ENCODE measurements at places on chromosomes 3 and 15.

GRCh38 chr3:133880287-133880686 lies 15.4 kb downstream of the RAB6B start:
- DNase-seq: no peak

- DNase-seq: no peak
Measured at GRCh38 chr3:177013681-177014280, 183.5 kb downstream of the TBL1XR1 start.

DNA sequence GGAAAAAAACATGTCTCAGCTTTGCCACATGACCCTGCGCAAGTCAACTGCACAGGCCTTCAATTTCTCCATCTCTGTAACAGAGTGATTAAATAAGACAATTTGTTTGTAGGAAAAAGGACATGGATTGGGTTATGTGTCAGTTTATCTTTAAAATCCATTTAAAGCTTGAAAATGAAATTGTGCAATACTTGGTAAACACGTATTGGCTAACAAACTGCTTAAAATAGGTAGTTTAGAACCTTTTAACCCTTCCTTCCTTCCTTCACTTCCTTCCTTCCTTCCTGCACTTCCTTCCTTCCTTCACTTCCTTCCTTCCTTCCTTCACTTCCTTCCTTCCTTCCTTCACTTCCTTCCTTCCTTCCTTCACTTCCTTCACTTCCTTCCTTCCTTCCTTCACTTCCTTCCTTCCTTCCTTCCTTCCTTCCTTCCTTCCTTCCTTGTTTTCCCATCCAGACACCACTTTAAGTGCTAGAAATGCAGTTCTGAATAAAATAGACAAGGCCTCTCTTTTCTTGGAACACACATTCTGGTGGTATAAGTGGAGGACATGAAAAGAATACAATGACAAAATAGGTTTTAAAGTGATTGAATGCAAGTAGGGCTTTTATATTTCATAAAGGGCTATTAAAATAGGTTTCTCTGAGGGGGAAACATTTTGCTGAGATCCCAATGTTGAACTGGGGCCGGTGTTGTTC lies 130.2 kb upstream of the TP63 start:
- DNase-seq: no peak

DNA sequence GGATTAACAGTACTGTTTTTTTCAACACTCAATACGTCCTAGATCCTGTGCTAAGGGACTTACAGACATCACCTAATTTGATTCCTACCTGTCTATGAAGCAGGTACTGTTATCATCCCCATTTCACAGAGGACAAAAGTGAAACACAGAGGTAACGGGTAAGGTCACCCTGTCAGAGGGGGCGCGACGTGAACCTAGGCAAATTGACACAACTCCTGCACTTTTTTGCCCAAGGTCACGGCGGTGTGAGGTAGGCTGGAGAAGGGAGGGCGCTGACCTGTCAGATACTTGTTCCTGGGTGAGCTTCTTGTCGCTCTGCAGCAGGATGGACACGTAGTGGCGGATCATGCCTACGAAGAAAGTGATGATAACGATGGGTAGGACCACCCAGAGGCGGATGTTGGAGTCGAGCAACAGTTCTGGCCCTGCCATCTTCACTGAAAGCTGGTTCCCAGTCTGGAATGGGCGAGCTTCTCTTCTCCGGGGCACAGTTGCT lies 363 bp downstream of the EMC3 start:
- no peak for DNase-seq

GRCh38 chr3:89682556-89682955 lies 575.1 kb downstream of the EPHA3 start:
- no peak for DNase-seq

DNA sequence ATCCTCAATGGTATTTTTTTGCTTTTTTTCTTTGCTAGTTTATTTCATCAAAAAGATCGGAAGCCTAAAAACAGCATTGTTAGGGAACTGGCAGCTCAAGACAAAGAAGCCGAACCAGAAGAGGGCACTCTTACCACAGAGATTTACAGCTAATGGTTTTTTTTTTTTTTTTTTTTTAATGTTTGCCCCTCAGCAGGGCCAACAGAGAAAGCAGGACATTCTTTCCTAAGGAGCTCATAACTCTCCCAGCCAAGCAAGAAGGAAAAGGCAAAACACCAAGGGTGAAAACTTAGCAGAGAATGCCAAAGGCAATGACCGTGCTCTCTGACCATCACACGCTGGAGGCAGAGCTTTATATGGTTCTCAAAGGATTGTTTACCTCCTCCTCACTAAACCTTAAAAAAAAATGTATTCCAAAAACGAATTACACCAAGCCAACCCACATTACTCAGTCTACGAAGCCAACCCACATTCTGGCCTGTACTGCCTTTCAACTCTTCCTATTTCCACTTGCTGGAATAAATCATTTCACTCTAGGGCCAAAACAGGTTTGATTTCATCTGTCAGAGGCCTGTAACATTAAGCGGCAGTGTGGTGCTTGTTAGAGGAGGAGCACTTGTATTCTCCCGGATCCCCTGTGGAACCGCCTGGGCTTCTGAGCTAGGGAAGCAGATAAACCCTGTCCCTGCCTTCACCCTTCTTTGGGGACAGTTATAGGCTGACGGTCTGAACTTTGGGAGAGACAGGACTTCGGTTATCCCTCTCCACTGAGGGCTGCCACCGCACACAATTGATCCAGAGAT lies 35.6 kb upstream of the GYG1 start:
- DNase-seq: peak; percentile 72

DNA sequence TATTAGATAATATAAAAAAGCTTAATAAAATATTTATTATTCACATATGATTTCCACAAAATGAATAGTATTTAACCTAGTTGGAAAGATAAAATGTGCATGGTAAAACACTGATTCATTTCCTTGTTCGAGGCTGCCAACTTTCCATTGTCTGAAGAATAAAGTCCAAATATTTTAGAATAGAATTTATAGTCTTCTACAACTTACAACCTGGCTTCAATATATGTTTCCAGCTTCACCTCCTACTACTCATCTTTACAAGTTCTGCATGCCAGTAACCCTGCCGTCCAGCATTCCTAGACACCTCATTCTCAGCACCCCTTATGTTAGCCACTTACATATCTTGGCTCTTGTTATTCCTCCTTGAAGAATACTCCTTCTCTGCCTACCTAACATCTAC lies 244.5 kb downstream of the FGF12 start:
- DNase-seq: no peak

DNA sequence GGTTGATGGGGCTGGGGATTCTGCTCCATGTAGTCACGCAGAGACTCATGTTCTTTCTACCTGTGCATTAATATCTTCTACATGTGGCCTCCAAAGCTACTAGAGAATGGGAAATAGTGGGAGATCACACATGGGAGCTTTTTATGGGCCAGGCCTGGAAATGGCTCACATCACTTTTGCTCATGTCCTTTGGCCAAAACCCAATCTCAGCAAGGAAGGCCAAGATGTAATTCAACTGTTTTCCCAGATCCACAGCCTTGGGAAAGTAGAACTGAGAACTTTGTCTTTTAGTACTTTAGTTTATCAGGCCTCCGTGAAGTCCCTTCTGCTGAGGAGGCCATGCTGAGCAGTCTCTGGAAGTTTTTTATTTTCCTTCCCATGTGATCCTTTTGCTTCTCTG lies 73.2 kb upstream of the SLC4A7 start:
- no peak for DNase-seq

DNA sequence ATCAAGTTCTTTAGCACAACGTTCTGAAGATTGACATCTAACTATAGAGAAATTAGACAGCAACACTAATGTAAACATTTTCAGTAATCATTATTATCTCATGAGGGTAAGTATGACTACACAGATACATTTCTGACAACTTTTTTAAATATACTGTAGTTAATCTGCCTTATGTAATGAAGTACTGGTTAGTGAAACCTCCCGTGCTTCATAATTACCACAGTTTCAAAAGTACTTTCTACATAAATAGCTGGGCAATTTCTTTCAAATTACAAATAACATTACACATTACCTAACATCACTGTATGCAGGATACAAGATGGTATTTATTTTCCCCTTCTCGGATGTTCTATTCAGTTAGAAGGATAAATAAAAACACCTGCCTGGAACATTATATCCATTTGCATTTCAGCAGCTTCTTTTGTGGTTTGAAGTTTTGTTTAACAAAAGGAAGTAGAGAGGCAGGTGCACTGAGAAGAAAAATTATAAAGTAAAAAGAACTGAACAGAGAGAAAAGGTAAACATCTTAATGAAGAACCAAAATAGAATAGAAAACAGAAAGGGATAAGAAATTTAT lies 1241.5 kb upstream of the GBE1 start:
- no peak for DNase-seq

DNA sequence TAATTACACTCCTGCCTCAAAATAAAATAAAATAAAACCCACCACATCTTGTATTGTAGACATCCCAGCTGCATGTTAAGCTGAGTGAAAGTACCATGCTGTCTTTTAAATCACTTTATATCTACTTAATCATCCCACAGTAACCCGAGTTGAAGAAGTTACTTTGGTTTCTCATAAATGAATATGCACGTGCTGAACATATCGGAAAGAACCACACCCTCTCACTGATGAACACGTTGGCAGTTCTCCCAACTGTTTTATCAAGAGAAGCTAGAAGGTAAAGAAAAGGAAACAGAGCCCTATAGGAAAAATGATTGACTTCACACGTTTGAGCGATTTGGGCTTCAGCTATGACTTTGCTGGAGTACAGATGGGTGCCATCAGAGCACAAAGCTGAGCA lies 15.9 kb upstream of the TM4SF19 start:
- DNase-seq: no peak

DNA sequence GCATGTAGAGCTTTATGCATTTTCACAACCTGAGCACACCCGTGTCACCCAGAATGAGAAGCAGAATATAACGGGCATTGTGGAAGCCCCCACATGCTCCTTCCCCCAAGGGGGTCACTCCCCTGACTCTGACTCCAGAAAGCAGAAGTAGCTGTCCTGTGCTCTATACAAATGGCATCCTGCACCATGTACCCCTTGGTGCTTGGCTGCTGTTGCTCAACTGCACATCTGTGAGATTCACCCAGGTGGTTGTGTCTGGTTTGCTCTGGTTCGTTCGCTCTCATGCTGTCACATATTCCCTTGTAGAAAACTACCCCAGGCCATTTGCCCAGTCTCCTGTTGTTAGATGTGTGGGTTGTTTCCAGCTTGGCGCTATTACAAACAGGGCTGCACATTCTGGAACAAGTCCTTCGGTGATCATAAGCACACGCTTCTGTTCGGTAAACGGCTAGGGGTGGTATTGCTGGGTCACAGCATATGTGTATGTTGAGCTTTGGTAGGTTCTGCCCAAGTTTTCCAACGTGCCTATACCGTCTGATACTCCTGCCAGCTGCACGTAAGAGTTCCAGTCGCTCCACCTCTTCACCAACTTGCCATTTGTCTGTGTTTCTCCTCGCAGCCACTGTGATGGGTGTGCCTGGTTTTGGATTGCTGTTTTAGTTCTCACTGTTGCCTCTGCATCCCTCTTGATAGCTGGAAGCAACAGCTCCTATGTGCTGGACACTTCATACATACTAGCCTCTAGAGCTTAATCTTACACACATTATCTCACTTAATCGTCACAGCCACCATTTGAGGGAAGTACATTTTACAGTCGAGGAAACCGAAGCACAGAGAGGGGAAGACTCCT lies 65.4 kb upstream of the SLC6A6 start:
- no peak for DNase-seq

DNA sequence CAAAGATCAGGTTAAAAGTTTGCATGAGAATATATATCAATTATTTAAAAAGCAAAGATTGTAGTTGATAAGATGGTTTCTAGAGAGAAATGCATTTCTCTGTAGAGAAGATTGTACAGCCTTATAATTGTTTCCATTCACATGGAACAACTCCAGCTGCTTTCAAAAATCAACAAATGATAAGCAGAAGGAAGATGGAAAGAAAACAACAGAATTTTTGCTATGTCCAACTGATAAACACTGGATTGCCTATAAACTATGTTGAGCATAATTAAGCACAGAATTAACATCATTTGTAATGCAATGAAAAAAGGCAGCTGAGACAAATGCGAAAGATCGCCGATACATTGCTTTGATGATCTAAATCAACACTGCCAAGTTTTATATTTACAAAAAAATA lies 89.0 kb downstream of the C3orf85 start:
- no peak for DNase-seq

DNA sequence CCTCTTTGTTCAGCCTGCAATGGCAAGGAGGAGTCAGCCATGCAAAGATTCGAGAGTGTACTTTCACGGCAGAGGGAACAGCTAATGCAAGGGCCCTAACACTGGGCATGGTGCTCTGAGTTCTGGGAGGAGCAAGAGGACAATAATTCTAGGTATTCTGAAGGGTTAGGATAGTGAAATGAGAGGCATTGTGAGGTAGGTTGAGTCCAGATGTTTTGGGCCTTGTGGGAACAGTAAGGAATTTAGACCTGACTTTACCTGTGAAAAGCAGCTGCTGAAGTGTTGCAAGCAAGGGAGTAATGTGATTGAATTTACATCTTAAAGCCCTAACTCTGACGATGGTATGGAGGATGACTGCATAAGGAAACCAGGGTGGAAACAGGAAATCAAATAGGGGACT lies 211.6 kb downstream of the CNTN3 start:
- DNase-seq: no peak

GRCh38 chr3:87855616-87856015 lies 203.2 kb downstream of the CGGBP1 start:
- DNase-seq: no peak

DNA sequence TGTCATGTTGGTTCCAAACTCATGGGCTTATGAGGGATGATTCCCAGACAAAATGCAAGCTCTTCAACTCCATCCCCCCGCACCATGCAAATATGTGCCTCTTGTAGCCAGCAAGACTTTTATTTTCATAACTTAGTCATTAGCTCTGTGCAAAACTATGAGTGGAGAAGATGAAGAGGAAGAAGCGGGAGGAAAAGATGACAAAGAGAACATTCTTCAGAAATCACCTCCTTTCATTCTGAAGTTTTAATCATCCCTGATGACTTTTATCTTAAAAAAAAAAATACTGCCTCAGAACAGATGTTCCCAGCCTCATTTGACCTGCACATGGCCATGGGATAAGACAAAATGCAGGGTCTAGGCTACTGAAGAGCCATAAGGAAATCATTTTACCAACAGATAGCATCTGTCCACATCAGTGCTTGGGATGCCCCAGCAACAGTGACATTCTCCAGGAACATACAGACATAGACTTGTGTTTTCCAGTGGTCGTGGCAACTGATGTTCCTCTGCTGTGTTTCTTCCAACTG lies 145.5 kb downstream of the WNT5A start:
- DNase-seq: no peak

DNA sequence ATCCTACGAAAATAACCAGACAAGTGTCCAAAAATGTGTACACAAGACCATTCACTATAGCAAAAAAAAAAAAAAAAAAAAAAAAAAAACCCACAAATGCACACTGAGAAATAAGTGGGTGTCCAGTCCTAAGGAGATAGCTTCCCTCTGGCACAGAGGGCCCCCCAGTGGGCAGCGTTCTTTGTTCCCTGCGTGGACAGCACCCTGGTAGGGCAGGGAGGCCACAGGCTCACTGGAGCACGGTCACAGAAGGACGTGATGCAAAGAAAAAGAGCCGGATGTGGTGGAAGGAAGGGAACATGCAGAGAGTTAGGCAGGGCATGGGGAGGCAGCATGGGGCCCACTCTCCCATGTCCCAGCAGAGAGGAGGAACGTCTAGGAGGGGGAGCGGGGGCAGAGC lies 210.7 kb upstream of the NSMCE3 start:
- no peak for DNase-seq

GRCh38 chr3:170751899-170752293 lies 118.1 kb downstream of the RPL22L1 start:
- DNase-seq: no peak

- DNase-seq: no peak
Measured at GRCh38 chr3:54536450-54536849, 391.4 kb downstream of the LRTM1 start.

GRCh38 chr15:51224428-51224827 lies 114.0 kb downstream of the CYP19A1 start:
- DNase-seq: no peak

Data from amniotic stem cell (primary cell).